ENCODE measurements at places on chromosomes 7 and 10.

GRCh38 chr7:94133460-94133859 is 129.3 kb upstream of the BET1 start:
- DNase-seq = no peak

DNA sequence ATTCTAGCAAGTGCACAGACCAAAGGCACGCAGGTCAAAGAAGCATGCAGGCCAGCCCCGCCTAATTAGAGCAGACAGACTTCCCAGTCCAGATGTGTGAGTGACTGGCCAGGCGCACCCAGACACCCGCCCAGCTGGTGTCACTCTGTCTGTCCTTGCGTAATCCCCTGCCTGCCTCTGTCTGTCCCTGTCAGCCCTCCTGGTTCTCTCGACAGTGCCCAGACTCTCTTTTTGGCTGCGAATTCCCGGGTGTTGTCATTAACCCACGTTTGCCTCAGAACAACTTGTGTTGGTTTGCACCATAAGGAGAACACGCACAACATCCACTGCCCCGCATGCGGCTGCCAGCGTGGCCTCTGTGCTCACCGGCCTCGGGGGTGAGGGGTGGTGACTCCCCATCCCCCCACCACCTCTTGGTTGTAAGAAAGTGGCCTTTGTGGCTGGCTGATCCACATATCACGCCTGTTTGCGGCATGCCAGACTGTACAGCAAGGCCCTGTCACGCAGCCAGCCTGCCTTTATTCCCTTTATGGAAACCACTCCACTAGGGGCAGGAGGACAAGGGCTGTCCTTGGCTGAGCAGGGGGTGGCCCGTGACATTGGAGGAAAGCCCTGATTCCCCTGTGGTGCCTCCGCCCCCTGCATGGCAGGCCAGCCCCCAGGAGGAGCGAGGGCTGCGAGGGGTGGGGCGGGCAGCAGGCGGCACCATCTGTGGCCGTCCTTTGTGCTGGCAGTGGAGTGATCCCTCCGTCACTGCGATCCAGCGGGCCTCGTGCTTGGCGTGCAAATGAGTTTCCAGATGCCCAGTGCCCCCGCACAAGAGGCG is 72.8 kb upstream of the PPIF start:
- no peak for DNase-seq

GRCh38 chr10:53401536-53401935 is 629.0 kb upstream of the MBL2 start:
- DNase-seq = no peak

- DNase-seq = no peak
Measured at GRCh38 chr10:31704195-31704594, 224.4 kb downstream of the ARHGAP12 start.

DNA sequence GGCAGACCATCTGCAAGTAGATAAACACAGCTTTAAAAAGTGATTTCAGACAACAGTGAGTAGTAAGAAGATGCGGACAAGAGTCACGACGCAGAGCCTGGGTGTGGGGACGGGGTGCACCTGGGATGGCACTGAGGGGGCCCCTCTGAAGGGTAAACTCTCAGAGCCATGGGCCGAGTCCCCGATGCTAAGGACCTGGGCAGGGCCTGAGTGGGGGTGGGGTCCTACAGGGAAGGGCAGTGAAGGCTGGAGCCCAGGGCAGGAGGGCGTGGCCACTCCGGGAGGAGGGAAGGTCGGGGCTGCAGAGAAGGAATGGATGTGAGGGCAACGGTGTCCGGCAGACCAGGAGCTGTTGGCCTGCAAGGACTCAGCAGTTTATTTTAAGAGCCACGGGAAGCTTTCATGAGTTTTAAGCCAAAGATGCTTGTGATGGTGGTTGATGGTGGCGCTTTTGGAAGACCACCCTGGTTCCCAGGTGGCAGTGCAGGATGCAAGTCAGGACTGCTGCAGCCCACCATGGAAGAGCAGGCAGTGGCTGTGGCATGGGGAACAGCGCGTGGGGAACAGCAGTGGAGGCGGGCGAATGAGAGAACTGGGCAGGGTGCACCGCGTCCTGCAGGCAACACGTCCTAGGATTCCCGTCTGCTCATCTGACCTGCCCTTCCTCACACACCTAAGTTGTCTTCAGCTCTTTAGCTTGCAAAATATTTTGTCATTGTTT is 296.8 kb downstream of the DNAJB6 start:
- no peak for DNase-seq

- DNase-seq = no peak
Measured at GRCh38 chr7:134727711-134728110, 51.7 kb upstream of the CALD1 start.

- no peak for DNase-seq
Measured at GRCh38 chr7:102119925-102120324, 166.7 kb upstream of the SH2B2 start.

GRCh38 chr10:3100093-3100792 is 32.9 kb downstream of the PFKP start:
- no peak for DNase-seq

DNA sequence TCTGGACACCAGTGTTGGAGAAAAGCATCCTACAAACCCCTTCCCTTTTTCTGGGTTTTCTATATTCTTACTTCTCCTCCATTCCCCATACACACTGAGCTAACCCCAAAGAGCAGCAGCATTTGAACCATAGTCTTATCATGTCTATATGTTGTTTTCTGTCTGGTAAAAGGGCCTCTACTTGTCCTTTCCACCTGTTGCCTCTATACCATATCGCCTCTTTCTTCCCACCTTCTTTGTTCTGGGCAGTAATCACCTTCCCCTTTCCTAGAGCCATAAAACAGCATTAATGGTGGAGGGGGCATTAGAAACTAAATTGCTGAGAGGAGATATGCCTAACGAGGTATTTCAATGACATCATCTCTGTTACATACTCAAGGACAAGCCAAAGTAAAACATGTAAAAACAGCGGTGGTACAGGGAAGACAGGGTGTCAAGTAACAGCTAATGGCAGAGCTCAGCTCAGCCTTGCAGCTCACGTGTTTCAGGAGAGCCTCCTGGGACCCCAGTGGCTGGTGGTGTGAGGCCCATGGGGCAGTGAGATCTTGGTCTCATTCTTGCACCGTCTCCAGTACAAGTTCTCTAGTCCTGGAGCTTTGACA is 20.6 kb downstream of the NPY start:
- DNase-seq = no peak

- DNase-seq = no peak
Measured at GRCh38 chr10:33155720-33156638, 178.5 kb downstream of the NRP1 start.

DNA sequence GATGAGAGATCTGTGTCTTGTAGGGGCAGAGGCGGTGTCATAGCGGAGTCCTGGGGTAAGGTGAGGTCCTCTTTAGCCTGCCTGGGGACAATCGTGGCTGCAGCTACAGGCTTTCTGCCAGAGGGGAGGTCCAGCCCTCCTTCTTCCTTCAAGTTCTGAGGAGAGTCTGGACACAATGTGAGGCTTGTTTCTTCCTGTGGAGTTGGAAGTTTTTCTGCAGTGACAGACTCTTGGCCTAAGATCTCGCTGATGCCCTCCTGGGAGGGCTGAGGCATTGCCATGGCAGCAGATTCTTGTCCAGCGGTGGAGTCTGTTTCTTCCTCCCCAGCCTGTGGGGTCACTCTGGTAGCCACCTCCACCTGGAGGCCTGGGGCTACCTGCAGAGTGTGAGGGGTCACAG is 4.4 kb downstream of the NACAD start:
- DNase-seq = no peak

DNA sequence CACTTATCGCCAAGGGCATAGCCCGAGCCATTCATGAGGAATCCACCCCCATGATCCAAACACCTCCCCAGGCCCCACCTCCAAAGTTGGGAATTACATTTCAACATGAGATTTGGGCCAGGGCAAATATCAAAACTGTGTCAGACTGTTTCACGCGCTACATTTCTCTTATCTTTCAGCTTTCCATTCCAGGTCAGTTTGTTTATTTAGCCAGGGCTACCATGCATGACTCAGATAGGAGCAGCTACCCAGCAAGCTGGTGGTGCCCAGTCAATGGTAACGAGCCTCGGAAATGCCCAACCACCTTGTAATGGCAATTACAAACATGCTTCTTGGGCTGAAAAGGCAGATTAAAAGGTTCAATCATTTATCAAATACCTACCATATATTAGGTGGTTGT is 43.6 kb upstream of the BAMBI start:
- DNase-seq = no peak

- DNase-seq = no peak
Measured at GRCh38 chr10:94085766-94086437, 92.2 kb downstream of the PLCE1 start.

GRCh38 chr10:15791816-15792524 is 68.3 kb downstream of the MINDY3 start:
- no peak for DNase-seq

GRCh38 chr7:135430626-135431025 is 79.3 kb downstream of the CNOT4 start:
- DNase-seq = no peak

GRCh38 chr7:149887311-149887710 is 13.5 kb downstream of the ATP6V0E2 start:
- no peak for DNase-seq

DNA sequence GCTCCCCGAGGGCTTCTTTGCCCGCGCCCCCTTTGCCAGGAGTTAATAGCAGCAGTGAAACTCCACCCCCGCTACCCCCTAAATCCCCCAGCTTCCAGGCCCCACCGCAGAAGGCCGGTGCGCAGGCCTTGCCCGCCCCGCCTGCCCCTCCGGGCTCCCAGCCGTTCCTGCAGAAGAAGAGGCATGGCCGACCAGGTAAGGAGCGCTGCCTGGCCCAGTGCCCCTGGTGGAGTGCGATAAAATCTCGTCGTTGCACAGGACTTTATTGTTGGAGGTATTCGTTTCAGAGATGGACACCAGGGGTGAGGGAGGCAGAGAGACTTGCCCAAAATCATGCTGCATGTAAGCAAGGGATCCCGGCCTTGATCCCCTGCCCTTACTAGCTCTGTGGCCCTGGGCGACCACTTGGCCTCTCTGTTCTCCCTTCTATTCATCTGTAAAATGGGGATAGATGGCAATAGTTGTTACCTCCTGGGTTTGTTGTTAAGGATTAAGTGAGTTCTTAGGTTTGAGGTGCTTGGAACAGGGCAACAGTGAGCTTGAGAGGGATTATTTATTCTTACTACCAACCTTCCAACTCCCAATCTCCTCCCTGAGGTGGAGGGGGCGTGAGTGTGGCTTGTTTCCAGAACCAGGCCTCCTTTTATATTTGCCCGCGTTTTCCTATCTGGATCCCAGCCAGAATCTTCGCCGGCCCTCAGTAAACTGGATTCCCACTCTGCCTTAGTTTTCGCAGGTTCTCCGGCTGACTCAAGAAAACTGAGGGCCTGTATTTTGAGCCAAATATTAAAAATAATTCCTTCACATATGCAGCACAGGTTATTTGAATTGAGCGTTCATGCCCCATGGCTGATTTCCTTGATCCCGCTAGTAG is 78.3 kb downstream of the WIPF3 start:
- no peak for DNase-seq

- no peak for DNase-seq
Measured at GRCh38 chr10:122034149-122034756, 45.3 kb downstream of the TACC2 start.

- DNase-seq = no peak
Measured at GRCh38 chr7:25250386-25250785, 22.1 kb upstream of the NPVF start.

DNA sequence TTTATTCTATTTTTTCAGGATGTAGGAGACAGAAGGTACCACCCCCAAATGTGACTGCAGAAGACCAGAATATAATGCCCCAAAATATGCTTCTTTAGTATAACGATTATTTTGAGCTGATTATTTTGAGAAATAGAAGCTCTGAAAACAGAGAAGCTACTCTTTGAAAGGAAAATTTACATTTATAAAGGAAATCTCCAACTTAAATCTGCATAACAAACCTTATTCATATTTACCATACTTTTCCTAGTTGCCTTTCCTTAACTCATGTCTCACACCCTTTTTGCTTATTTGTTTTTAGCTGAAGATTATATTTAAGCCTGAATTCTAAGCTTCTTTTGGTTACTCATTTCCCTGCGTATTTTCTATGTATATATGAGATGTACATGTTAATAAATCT is 127.1 kb upstream of the THSD7A start:
- no peak for DNase-seq

- DNase-seq = no peak
Measured at GRCh38 chr7:2030475-2031450, 202.0 kb downstream of the MAD1L1 start.

Data from stimulated activated CD8-positive, alpha-beta memory T cell treated with anti-CD3 and anti-CD28 coated beads, Interleukin-4, amount 100 ng/mL, for 4 hours (primary cell).